ENCODE measurements at places on chromosomes 6 and 20.

- no peak for DNase-seq
These were observed 34.2 kb upstream of the B4GALT5 start for GRCh38 chr20:49747707-49748524.

- no peak for DNase-seq
These were observed 140.3 kb upstream of the SULF2 start for GRCh38 chr20:47925593-47925992.

- no peak for DNase-seq
These were observed 209.6 kb downstream of the CDH26 start for GRCh38 chr20:60167812-60168211.

DNA sequence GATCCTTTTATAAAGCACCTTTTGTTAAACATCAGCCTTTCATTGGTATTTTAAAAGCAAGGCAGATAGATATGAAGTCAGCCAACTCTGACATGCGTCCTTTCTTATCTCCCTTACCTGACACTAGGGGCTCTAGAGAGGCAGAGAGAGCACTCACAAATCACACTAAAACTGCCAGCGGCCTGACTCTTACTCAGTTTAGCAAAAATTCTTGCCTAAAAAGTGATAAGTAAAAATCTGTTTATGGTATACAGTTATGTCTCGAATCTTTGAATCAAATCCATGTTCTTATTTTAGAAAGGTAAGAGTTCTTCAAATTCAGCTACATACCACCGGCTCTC lies 10.4 kb upstream of the TDRD6 start:
- DNase-seq = no peak

DNA sequence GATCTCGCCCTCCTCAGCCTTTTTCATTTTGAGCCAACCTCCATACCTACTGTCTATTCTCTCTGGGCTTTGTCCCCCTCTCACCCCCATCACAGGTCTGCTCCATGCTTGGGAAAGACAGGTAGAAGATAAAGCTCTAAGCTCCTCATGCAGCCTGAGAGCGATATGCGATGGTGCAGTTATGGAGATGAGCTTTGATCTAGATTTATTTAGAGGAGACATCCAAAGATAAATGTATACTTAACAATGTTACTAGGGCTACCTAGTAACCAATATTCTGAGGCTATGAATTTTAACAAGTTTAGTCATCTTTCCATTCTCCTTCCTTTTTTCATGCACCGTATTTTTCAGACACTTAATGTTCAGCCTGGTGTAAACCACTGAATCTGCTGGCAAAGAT lies 95.3 kb downstream of the TRDN start:
- no peak for DNase-seq

DNA sequence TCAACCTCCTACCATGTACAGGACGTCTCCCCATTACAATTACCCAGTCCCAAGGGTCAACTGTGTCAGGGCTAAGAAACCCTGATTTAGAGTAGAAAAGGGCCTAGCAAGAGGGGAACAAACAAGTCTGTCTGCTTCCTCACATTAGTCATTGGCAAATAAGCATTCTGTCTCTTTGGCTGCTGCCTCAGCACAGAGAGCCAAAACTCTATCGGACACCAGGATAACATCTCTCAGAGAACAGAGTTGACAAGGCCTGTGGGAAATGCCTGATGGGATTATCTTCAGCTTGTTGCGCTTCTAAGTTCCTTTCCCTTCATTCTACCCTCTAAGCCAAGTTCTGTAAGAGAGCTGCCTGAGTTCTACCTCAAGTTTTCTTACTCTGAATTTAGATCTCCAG lies 19.0 kb upstream of the VSX1 start:
- DNase-seq = no peak

- DNase-seq = no peak
These were observed 80.2 kb upstream of the SLC2A12 start for GRCh38 chr6:134132494-134133141.

DNA sequence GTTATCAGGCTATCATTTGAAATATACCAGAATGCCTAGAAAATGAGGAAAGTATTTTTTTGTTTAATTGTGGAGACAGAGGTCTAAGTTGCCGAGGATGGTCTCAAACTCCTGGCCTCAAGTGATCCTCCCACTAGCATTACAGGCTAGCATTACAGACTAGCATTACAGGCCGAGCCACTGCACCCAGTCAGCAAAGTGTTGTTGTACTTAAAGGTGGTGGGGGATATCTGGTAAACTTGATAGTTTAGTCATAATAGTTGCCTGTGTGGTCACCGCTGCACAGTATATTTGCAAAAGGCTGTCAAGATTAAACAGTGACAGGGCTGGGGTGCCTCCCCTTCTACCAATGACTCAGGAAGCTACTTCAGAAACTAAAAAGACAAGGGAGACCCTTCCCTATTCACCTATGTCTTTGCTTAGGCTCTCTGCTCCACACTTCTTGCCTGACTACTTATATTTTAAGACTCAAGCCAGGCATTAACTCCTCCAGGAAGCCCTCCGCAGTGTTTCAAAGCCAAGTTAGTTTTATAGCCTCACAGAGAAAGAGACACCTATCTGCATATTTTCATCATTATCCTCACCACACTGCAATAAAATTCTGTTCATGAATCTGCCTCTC lies 3.1 kb upstream of the AKIRIN2 start:
- DNase-seq = no peak

DNA sequence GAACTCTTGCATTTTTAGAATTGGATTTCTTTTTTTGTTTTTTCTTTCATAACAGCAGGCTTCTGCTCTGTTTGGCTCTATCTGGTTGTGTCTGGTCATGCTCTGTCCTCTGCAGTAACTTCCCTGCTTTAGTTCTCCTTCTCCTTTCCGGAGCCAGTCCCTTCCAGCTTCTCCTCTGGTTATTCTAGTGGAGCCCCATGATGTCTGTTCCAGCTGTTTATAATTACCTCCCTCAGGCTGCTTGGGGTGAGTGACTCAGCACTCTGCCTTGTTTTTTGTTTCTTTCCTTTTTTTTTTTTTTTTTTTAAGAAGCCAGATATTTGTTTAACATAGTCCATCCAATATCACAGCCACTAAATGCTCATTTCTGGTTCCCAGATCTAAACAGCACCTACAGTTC lies 409.6 kb downstream of the MAFB start:
- no peak for DNase-seq

GRCh38 chr6:82362878-82363427 lies 664 bp upstream of the TPBG start:
- DNase-seq = no peak

- no peak for DNase-seq
These were observed 79.9 kb downstream of the CEBPB start for GRCh38 chr20:50270569-50270968.

DNA sequence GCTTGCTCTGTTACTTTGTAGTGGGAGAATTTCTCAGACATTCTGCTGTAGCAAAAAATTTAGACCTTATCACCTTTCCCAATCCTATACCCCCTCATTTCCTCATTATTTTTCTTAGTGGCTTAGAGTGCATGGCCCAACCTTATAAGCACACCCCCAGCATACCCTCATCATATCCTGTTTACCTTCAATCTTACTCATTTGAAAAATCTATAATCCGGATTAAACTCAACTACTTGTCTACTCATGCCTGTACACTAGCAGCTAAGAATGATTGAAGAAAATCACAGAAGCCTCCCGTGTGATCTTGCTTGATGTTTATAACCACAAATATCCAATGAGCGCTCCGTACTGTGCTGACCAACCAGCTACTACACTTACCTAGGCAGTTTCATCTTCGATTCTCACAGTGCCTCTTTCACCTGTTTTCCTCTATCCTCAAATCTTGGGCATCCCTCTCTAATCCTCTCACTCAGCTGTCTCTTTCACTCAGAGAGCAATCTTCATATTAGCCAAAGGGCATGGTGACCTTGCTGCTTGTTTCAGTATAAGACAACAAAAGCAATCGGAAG lies 36.6 kb downstream of the AIG1 start:
- DNase-seq = peak; percentile 34

DNA sequence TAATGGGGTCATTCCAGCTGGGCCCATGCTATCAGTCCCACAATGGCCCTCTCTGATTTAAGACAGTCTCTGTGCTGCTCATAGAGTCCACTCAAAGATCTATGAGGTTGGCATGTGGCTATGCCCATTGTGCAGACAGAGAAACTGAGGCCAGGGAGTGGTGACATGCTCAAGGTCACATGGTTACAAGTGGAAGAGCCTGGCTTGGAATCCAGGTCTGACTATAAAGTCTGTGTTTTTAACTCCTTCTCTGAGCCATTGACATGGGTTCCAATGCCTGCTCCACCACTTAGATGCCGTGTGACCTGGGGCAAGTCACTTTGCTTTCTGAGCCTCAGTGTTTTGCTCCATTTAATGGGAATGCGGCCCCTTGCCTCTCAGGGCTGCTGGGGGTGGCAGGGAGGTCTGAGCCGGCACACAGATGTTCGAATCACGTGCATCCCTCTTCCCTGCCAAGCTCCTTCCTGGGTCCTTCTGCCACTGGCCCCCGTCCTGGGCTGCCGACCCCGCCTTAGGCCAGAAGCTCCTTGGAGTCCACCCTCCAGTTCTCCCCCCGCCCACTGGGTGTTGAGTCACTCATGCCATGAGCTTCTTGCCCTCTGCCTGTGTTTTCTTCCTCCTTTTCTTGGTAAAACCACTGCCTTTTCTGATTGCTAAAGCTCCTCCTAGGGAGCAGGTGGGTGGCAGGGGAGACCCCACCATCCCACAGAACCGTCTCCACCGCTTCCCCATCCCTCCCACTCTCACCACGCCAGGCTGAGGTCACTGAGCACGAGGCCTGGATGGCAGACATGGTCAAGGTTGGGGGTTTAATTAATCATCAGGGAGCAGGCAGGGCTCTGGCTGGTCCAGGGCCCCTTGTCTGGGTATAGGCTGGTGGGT lies 35.7 kb downstream of the CEBPB start:
- DNase-seq = no peak

- DNase-seq = no peak
These were observed 83.1 kb upstream of the SSTR4 start for GRCh38 chr20:22951966-22952365.

- DNase-seq = no peak
These were observed 143.3 kb downstream of the SMOC2 start for GRCh38 chr6:168584249-168584648.

DNA sequence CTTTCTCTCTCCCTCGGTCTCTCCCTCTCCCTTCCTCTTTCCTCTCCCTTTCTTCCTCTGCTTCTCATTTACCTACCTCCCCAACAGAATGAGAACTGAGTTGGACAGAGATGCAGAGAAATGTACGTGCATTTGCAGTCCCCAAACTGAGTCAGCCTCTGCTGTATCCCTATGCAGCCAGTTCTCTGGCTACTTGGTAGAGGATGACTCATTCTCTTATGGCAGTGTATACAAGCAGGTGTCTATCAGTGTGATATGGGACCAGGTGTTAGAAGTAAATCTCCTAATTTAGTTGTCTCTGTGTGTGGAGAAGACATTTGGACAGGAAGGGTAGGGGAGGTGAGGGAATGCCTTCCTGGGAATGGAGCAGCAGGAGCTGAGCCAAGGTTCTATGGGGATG lies 470.8 kb downstream of the CD109 start:
- DNase-seq = no peak

DNA sequence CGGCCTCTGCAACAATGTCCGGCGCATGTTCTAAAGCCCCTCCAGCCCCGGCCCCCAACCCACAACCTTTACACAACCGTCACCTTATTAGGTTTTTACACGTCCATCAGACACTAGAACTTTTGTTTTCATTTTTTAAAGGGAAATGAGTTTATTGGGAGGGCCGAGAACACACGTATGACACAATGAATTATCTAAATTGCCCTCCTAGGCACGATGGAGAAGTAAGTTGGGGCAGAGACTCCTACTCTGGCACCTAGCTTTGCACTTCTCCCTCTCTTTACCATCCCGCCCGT lies 1.2 kb upstream of the DLL1 start:
- DNase-seq = no peak

DNA sequence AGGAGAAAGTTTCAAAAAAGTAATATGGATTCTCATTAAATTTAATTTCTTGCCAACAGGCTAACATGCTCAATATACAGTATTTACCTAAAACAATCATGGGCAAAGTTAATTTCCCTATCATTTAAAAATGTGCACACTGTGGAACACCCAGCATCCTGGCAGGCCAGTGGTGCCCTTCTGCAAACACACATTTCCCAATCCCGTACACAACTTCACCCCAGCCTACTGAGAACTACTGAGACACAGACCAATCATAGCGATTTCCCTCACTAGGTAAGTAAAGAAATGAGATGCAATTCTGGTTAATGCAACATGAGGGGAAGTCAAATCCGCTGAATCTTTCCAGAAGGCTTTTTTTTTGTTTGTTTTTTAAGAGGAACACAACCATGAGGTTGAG lies 7.6 kb downstream of the USP45 start:
- DNase-seq = no peak

DNA sequence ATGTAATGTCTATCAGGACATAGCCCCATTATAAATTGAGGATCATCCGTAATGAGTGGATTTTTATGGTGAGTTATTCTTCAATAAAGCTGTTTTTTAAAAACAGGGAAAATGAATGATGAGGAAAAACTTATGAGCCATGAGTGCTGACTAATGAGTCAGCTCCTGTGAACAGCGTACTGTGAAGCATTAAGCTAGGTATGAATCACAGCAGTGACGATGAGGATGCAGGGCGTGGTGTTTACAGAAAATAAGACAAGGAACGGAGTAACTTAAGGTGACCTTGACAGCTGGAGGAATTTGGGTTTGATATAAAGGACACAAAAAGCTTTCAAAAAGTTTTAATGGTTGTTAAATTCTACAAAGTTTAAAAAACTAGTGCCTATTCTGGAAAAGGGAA lies 96.3 kb downstream of the FOXF2 start:
- no peak for DNase-seq

- DNase-seq = no peak
These were observed 20.7 kb upstream of the PKHD1 start for GRCh38 chr6:52108128-52108527.

- no peak for DNase-seq
These were observed 506 bp downstream of the CITED2 start for GRCh38 chr6:139373928-139374356.

DNA sequence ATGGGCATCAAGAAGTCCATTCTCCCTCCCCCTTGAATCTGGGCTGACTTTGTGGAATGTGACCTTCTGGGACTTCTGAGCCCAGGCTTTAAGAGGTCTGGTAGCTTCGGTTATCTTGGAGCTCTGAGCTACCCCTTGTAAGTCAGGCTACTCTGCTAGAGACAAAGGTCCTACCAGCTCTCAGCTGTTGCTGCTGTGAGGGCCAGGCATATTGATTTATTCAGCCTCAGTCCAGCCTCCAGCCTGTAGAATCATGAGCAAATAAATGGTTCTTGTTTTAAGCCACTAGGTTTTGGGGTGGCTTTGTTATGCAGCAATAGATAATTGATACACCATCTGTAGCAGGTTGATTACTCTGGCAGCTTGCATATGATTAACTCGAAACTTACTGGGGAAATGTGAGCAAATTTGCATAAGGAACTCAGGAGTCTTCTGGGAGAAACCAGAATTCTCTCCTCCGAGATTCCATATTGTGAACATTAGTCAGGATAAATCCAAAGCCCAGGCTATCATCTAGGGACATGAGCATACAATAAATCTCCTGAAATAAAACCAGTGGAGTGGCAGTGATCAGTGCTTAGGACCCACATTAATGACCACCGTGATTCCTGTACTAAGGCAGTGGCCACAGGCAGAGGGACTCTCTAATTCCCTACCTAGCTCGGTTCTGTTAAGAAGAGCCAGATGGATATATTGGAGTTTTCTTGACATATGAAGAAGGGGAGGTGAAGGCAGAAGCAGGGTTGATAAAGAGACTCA lies 336.1 kb downstream of the CDC5L start:
- DNase-seq = no peak

- DNase-seq = no peak
These were observed 13.6 kb downstream of the BAK1 start for GRCh38 chr6:33566182-33567084.

Data from CD4-positive, alpha-beta T cell treated with Interleukin-21 for 1 hour (primary cell).